IMR-90 (cell line): ENCODE measurements at places on chromosomes 3 and 15.

- no peak for DNase-seq
These were observed 13.2 kb downstream of the PCOLCE2 start for GRCh38 chr3:142875583-142876207.

GRCh38 chr15:29312387-29312786, 42.8 kb upstream of the NSMCE3 start:
- DNase-seq = peak; percentile 67

GRCh38 chr3:192700885-192701284, 26.5 kb downstream of the FGF12 start:
- DNase-seq = no peak

GRCh38 chr3:42033741-42034140, 57.4 kb upstream of the TRAK1 start:
- peak; percentile 78 for DNase-seq

DNA sequence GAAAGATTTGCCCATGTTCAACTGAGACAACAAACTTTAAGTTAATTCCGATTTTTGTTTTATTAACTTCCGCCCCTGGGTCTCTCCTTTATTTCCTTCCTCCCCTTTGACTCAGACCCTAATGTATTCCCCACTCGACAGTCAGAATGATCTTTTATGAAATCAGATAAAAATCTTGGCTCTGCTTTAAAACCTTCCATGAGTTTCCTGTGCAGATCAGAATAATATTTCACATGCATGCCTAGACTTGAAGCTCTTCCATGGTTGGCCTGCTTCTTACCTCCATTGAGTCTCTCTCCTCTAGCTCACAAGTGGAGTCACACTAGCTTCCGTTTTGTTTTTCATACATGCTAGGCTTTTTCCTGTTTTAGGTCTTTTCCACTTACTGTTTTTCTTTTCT, 116.8 kb upstream of the SPATA16 start:
- no peak for DNase-seq

GRCh38 chr15:32818758-32819447, 101.1 kb downstream of the GREM1 start:
- peak; percentile 86 for DNase-seq

- DNase-seq = no peak
These were observed 5.3 kb downstream of the PLA2G4F start for GRCh38 chr15:42151141-42151561.

- DNase-seq = peak; percentile 0
These were observed 80.7 kb downstream of the NR2E3 start for GRCh38 chr15:71891026-71891425.

- peak; percentile 47 for DNase-seq
These were observed 15.6 kb downstream of the CLDN1 start for GRCh38 chr3:190306513-190307163.

- no peak for DNase-seq
These were observed 229.8 kb downstream of the SNRPN start for GRCh38 chr15:25184356-25185155.

DNA sequence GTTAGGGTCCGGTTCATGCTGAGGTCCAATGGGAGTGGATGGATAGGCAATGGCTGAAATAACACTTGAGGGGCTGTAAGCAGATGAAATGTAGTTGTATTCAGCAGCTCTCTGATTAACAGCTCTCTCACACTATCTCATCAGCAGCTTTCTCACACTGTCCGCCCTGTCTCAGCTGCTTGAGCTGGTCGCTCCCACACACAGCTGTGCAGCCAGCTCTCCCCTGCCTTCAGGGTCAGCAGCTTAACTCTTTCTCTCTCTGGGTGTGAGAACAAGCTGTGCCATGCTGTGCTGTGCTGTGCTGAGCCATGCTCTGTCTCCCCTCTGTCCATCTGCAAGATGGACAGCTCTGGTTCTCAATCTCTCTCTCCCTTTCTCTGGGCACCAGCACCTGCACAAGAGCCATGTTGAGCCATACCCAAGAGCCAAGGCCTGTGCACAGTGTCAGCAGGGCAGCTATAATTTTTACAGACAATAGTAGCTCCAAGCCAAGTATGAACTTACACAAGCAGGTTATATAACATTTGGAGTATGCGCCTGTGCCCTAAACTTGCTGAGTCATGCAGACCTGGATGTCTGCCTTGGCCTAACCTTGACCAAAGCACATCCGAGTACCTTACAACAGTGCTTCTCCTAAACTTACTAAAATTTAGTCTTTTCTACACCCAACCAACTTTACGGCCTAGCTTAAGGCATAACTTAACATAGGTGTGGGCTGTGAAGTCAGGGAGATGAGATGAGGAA, 291.3 kb upstream of the TRIM42 start:
- no peak for DNase-seq

DNA sequence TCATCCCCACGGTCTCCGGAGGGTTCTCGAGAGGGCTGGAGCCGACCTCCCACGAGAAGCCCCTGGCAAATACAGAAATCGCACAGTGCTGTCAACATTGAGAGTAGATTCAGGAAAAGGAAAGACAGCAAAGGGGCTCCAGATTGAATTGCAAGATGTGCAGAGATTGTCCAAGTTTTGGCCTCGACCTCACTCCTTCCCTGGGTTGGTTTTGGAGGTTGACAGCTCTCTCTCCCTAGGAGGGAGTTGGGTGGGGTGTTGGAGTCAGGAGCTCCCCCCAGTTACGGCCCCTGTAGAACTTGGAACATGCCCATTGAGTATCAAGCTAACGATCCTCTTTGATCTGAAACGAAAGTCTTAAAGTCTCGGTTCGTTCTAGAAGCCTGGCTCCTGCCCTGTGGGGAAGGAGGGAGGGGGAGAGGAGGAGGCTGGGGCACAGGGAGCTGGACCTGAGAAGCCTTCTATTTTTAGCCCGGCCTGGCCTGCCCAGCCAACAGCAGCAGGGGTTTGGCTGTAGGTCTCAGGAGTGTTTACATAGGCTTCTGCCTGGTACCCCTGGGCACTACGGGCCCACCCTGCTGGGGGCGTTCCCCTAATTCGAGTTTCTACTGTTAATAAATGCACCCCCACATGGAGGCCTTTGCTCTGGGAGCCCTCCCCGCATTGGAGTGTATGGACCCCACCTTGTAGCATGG, 672 bp upstream of the KY start:
- peak; percentile 26 for DNase-seq

DNA sequence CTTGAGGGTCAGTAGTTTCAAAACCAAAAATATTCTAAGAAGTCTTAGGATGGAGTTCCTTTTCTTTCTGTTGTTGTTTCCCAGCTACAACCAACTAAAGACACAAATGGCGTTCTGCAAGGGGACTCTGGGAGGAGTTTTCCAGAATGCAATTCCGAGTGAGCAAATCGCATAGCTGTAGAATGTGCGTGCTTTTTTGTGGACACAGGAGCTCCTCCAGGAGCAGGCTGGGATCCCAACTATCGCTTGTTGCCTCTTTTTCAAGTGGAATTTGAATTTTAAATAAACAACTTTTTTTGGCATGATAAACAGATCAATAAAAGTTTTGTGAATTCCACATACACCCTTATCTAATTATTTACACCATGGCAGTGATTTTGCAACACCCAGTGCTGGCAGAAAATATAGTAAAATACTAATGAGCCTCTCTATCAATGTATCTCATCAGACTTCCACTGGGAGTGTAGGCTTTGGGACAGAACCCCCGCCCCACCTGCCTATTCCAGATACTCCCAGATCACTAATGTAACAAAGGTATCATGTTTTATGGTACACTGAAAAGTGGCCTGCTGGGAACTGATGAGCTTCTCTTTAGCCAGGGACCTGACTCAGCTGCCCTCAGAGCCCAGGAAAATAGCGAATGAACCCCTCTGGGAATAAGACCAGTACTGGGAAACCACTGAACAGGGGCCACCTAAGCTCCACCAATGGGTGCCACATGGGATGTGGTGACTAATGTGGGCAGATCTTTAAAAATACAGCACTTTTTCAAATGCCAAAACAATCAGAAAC, 66.4 kb downstream of the LMCD1 start:
- no peak for DNase-seq

DNA sequence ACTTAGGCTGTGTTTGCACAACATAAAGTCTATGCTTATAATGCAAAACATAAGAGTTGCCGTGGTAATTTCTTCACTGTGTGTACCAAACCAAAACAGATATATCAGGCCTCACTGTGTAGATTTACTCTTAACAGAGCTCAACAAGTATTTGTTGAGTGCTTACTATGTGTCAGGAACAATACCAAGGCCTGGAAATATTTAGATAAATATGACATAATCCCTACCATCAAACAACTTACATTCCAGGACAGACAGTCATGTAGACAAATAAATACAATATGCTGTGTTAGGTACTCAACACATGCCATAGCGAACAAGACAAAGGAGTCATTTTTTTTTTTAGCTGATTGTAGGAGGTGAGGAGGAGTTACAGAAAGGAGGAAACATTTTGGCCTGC, 554.0 kb downstream of the NSUN3 start:
- DNase-seq = no peak

DNA sequence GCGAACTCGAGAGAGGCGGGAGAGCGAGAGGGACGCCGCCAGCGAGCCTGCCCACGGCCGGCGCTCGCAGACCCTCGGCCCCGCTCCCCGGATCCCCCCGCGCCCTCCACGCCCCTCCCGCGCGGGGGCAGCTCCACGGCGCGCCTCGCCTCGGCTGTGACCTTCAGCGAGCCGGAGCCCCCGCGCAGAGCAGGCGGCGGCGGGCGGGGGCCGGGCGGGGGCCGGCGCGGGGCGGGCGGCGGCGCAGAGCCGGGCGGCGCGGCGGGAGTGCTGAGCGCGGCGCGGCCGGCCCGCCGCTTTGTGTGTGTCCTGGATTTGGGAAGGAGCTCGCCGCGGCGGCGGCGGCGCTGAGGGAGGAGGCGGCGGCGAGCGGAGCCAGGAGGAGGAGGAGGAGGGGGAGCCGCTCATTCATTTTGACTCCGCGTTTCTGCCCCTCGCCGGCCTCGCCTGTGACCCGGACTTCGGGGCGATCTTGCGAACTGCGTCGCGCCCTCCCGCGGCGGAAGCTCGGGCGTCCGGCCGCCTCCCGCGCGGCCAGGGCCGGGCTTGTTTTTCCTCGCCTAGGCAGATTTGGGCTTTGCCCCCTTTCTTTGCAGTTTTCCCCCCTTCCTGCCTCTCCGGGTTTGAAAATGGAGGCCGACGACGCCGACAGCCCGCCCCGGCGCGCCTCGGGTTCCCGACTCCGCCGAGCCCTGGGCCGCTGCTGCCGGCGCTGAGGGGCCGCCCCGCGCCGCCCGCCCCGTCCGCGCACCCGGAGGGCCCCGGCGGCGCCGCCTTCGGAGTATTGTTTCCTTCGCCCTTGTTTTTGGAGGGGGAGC, 524 bp downstream of the IGF1R start:
- peak; percentile 47 for DNase-seq

DNA sequence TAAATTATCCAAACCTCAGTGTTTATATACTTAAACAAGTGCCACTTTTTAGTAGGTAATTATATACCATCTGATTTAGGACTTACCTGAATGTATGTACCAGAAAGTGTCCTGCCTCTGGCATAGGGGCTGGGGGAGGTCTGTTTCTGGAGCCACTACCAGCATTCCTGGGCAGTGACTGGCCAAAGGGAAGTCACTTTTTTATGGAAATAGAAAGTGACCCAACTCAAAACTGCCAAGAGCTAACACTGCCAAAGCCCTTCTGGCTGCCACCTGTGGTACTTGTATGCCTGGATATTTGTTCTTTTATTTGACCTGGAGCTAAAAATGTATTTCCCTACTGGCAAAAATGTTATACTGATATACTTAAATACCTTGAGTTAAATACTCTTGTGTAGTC, 42.7 kb downstream of the ESYT3 start:
- DNase-seq = no peak

DNA sequence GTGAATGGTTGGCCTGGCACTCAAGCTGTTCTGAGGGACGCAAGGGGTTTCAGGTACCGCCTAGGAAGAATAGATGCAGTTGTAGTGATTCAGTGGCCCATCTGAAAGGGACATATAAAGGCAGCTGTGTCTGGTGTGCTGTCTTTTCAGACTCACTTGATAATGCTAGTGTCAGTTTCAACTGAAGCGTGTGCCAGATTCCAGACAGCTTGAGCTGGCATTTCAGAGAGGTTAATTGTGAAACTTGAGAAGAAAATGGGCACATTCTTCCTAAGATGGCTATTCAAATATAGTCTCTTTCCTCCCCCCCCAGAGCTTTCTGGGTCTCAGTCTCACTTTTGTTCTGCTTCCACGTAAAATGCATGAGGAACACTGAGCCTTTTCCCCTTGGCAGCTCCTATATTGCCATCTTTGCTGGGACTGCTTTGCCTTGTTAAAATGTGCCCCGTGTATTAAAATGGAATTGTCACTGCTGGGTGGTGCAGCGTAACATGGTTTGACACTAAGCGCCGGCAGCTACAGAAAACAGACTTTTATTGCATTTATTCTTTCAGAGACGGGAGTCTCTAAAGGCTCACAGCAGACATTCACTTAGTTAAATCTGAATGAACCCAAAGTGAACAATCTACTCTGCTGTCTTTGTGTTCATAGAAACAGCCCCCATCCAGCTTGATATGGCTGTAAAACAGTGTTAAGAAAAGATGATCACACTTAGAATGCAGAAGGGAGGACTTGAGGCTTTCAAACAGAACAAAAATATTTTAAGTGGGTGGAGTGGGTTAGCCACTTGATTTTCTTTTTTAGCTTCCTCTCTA, 478.7 kb downstream of the RBMS3 start:
- DNase-seq = peak; percentile 21

GRCh38 chr15:69159805-69160140, 662 bp upstream of the GLCE start:
- no peak for DNase-seq

- DNase-seq = no peak
These were observed 16.4 kb downstream of the KLF13 start for GRCh38 chr15:31342781-31343626.

DNA sequence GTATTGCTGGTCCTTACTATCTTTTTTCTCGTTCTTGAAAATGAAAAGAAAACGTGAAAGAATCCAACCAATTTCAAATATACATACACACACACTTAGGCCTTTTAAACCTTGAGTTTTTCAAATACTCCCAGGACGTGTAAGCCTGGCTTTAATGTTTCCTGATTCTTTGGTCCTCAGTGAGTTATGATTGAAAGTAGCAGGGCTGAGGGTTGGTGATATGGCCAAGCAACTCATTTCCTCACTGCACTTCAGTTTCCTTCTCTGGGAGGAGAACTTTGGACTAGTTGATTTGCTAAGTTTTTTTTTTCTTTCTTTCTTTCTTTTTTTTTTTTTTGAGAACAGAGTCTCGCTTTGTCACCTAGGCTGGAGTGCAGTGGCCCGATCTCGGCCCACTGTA, 34.6 kb downstream of the CHD2 start:
- DNase-seq = no peak

- DNase-seq = no peak
These were observed 15.6 kb downstream of the FBXW12 start for GRCh38 chr3:48387634-48388033.

GRCh38 chr15:60804986-60805949, 326.3 kb upstream of the ICE2 start:
- DNase-seq = peak; percentile 74

- no peak for DNase-seq
These were observed 67.6 kb downstream of the FNDC3B start for GRCh38 chr3:172106989-172107388.
